ENCODE measurements at places on chromosomes 3 and 15.

DNA sequence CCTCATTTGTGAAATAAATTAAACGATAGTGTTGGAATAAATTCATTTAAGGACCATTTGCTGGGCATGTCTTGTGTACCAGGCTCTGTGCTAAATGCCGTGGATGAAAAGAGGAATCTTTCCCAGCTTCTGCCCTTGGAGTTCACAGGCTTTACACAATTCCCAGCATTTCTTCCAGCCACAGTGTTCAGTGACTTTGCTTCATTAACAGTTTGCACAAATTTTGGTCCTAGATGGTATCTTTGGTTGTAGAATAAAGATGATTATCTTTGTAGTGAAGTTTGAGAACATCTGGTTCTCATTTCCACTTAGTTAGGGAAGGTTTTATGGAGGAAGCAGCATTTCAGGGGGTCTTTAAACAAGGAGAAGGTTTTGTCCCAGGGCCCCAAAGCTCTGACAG, 100.1 kb downstream of the LRTM1 start:
- DNase-seq: no peak

DNA sequence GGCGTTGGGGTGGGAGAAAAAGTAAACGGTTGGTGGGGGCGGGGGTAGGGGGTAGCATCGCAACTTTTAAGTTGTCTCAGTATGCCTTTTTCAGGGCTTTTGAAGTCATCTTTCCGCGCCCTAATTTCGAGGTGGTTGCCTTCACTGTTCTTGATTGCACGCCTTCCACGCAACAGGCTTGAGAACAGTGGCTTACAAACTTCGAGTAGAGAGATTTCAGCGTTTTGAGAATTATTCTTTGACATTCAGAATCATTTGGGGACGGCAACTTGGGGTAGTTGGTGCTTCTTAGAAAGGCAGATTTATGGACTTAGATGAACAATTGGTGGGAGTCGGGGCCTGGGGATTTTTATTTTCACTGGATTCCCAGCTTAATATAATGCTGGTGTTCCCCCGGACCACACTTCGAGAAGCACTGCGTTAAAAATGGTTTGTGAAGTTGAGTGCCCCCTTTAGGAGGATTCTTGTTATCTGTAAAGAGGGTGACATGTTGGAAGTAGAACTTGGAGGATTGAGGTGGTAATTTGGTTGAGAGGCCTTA, 880 bp downstream of the PPP4R2 start:
- peak; percentile 63 for DNase-seq

GRCh38 chr3:123324880-123325765, 123.4 kb downstream of the SEC22A start:
- DNase-seq: no peak

DNA sequence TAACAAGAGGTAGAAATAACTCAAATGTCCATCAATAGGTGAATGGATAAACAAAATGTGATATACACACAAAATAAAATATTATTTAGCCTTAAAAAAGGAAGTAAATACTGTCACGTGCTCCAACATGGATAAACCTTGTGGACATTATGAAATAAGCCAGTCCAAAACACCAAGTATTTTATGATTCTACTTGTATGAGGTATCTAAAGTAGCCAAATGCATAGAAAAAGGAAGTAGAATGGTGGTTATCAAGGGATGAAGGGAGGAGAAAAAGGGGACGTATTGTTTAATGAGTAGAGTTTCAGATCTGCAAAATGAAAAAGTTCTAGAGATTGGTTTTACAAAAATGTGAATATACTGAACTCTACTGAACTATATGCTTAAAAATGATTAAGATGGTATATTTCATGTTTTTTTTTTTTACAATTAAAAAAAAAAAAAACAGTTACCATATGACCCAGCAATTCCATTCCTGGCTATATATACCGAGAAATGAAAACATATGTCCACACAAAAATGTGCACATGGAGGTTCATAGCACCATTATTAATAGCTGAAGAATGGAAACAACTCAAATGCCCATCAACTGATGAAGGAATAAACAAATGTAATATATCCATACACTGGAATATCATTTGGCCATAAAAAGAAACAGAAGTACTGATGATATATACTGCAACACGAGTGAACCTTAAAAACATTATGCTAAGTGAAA, 29.1 kb upstream of the MAP6D1 start:
- no peak for DNase-seq

- no peak for DNase-seq
Measured at GRCh38 chr3:99970198-99970597, 144.1 kb downstream of the FILIP1L start.

GRCh38 chr3:13263770-13264467, 156.2 kb downstream of the NUP210 start:
- no peak for DNase-seq

DNA sequence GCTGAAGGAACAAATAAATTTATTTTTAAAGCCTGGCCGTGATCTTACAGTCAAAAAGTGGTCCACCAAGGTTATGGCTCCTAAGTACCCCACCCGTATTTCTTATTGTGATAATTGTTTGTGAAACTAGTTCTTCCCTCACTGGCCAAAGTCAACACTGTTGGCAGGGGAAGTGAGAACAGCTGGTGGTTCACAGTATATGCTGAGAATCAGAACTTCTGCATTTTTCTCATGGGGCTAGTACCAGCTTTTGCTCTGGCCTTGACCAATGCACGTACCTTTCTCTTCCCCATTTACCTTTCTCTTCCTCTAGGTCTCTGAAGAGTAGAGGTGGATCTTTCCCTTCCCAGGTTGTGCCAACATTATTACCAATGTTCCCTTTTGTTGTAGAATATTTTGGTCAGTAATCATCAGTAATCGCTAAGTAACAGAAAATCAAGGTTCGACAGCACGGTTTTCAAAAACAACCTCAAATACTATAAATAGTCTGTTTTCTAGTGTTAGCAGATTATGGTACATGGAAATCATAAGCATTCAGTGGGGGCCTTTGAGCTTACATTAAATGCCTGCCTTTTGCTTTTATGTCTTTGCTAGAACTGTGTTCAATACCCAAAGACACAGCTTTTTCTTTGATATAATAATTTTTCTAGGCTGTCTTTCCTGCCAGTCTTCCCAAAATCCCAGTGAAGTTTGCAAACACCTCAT, 268.0 kb downstream of the LPP start:
- peak; percentile 70 for DNase-seq

DNA sequence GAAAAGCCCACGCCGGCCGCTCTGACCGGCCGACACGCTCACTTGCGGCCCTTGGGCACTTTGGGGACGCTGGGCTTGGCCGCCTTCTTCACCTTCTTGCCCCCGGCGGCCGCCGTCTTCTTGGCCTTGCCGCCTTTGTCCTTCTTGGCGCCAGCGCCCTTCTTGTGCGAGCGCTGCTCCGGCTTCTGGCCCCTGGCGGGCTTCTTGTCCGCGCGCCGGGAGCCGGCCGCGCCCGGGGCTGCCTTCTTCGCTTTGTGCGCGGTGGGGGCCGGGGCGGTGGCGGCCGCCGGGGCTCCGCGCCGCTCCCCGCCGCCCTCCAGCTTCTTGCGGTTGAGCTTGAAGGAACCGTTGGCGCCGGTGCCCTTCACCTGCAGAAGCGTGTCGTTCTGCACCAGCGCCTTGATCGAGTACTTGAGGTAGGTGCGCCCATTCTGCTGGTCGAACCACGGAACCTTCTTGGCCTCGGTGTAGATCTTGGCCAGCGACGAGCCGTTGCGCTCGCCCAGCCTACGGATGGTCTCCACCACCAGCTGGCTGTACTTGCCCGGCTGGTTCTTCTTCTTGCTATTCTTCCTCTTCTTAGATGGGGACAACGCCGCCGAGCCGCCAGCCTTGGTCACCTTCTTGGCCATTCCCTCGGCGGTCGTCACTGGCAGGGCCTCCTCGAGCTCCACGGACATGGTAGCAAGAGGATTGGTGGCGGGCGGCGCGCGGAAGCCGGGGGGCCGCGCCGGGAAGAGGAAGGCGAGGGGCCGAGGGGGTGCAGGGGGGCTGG, 36.7 kb downstream of the HMCES start:
- DNase-seq: no peak

DNA sequence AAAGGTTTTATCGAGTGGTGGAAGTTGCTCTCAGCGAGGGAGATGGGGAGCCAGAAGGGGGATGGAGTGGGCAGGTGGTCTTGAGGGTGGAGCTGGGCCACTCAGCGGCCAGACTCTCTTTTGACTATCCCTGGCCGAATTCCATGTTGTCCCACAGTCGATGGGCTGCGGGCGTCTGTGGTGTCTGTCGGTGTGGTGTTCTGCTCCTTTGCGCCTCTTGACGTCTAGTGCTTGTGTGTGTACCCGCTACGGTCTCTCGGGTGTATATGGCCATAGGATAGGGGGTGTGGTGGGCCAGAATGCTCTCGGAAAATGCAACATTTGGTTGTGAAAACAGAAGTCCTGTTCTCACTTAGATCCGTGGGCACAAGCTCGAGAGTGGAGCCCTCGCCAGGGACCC, 297.0 kb downstream of the CGGBP1 start:
- DNase-seq: no peak

DNA sequence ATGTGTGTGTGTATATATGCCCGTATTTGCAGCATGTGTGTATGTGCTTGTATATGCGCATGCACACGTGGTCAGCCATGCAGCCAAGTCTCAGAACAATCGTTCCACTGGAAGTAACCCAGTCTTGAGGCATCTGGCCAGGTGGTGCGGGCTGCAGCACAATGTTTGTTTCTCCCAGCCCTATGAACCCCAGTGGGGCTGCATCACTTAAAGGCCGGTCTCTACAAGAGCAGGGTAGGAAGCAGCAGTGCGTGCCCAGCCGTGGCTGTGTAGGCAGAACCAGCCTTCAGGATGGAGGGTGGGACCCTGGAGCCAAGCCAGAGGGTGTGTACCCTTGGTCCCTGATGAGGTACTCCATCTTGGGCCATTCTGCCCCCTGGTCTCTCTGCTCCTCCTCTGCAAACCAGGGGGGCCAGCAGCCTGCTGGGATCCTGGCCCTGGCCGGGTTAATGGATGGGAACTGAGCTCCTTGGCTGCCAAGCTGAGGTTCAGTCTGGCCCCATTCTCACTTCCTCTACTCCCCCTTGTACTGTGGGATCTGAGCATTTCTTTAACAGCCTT, 11.8 kb downstream of the KLF13 start:
- DNase-seq: no peak

DNA sequence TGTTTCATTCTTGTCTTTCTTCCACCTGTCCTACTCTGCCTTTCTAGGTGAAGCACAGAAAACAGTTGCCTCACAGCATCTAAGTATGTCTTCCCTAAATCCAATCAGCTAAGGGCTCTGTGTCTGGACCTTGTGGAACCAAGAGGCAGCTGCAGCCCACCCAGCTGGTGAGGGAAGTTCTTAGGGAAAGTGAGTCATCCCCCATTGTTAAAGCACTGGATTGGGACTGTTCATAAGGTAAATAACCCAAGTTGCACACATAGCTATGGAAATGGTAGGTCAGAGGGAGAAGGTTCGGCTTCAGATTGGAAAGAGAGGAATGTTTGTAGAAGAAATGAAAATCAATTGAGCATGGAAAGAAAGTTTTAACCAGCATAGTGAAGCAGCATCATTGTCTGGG, 18.0 kb upstream of the ARNT2 start:
- DNase-seq: no peak

GRCh38 chr3:122825460-122825859, 30.6 kb downstream of the SLC49A4 start:
- DNase-seq: no peak

- peak; percentile 14 for DNase-seq
Measured at GRCh38 chr3:76107935-76108570, 322.7 kb upstream of the ZNF717 start.

DNA sequence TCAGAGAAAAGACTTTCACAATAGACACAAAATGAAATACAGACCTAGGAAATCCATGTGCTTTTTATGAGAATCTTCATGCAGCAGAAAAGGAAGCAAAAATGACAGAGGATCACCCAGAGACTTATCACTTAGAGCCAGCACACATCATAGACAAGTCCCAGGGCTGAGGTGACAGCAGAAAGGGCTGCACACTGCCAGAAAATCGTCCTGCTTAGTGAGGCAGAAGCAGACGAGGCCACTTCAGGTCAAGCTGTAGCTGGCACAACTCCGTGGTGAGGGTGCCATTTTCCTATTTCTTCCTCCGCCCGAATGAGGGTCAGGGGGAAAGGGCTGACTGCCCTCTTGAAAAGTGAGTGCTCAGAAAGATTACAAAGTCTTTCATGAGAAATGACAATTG, 95.9 kb upstream of the TNIK start:
- DNase-seq: no peak

DNA sequence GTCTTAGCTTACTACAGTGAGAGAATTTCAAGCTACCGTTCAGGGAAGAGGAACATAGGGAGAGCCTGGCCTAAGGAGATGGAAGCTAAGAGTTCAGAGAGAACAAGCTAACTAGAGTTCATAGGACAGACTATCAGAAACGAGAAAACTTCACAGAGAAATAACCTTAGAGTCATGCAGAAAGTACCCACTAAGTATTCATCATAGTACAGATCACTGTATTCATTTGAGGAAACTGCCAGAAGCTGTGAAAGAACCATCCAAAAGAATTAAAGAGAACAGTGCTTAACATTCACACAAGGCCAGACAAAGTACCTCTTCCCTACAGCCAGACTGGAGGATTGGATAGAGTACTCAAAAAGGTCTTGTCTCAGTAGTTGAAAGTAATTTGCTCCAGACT, 15.2 kb upstream of the GBE1 start:
- DNase-seq: no peak

GRCh38 chr3:10288575-10288960, 4.2 kb downstream of the GHRL start:
- DNase-seq: no peak

DNA sequence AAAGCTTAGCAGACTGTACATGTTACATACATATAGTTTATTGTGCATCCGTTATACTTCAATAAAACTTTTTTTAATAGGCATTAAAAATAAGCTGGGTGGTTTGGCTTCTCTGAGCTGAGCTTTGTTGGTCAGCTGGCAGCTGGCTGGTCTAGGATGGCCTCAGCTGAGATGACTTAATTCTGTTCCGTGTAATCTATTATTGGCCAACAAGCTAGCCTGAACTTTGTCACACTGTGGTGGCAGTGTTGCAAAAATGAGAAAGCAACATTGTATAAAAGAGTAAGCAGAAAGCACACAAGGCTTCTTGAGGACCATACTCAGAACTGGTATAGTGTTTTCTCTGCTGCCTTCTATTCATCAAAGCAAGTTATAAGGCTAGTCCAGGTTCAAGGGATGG, 45.2 kb downstream of the CGGBP1 start:
- DNase-seq: no peak

GRCh38 chr3:63051920-63052319, 176.7 kb upstream of the CADPS start:
- no peak for DNase-seq

Data from common myeloid progenitor, CD34-positive (primary cell).